Natural killer cell treated with Interleukin-12 subunit alpha and Interleukin-12 subunit beta and Interleukin-15 and Interleukin-18, amount 100 ng/mL, for 72 hours (primary cell): ENCODE measurements at places on chromosomes 7 and 10. TPM values are rescaled to one million over a fixed set of nuclear protein-coding genes. Genes with fewer than 3 reads are reported as not detected.
A peak's percentile ranks its signal among the peaks of the same experiment; 100 is the strongest.

GRCh38 chr10:123512901-123513775 lies 153.0 kb upstream of the GPR26 start:
- DNase-seq, result no peak

PRKG1 gene
- 0.10 TPM for total RNA-seq

GRCh38 chr7:157545681-157546060 lies 208.9 kb downstream of the DNAJB6 start:
- peak; percentile 18 for DNase-seq

DNA sequence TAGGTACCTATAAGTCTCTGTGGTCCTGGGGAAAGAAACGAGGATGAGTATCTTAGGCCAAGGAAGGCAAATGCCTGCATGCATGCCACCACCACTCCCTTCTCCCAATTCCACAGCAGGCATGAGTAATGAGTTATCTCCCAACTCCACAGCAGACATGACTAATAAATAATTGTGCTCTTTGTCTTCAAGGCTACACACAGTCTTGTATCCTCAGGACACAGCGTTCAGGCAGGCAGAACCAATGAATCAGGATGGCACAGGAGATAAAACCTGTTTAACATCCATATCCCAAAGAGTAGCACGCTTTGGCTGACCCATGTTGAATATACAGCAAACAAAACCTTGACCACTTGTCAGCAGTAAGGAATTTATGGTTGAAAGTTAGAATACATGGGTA lies 229.7 kb upstream of the NFE2L3 start:
- DNase-seq, result no peak

SCART1 gene
- 3.6 TPM for total RNA-seq

DNA sequence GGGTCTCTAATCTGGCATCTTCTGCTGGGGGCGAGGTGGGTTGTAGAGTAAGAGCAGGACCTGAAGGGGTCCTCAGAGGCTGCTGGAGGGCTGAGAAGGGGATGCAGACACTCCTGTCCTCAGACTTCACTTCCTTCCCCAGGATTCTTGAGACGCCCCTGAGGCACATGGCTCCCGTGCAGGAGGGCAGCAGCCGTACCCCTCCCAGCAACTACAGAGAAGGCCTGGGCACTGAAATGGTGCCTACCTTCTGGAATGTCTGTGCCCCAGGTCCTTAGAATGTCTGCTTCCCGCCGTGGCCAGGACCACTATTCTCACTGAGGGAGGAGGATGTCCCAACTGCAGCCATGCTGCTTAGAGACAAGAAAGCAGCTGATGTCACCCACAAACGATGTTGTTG lies 52.0 kb downstream of the VWA2 start:
- no peak for DNase-seq

CDHR1 gene
- 3.3 TPM for total RNA-seq

DNA sequence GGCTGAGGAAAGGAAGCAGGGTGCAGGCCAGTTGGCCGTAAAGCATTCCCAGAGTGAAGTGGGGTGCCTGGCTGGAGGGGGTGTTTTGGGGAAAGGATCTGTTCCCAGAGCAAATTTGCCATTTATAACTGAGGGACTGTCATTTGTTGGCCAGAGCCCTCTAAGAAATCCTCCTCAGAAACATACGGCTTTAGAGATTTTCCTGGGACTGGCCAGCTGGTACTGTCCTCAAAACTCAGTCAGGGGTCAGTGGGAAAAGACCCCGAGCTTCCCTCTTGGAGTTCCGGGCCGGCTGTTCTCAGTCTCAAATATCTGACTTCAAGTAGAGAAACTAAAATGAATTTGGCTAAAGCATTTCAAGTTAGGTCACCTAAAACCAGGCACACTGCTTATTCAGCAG lies 55.9 kb downstream of the ETV1 start:
- DNase-seq, result no peak

CDHR3 gene
- not detected for total RNA-seq

GRCh38 chr10:123140164-123140982 lies 4.6 kb downstream of the HMX3 start:
- no peak for DNase-seq

GRCh38 chr10:123530166-123530870 lies 135.8 kb upstream of the GPR26 start:
- DNase-seq, result no peak

LIPF gene
- total RNA-seq, result not detected

PRR15 gene
- not detected for total RNA-seq

OPN1SW gene
- total RNA-seq, result not detected

ELN gene
- not detected for total RNA-seq
